Fibroblast of upper back skin (primary cell): ENCODE measurements at places on chromosomes 13 and 19.
A peak's percentile ranks its signal among the peaks of the same experiment; 100 is the strongest.

- no peak for DNase-seq
Measured at GRCh38 chr19:10871711-10872545, 575 bp downstream of the CARM1 start.

- DNase-seq: no peak
Measured at GRCh38 chr13:32453981-32454380, 26.1 kb upstream of the N4BP2L1 start.

GRCh38 chr13:28373810-28374209 lies 121.1 kb downstream of the FLT1 start:
- DNase-seq: no peak

DNA sequence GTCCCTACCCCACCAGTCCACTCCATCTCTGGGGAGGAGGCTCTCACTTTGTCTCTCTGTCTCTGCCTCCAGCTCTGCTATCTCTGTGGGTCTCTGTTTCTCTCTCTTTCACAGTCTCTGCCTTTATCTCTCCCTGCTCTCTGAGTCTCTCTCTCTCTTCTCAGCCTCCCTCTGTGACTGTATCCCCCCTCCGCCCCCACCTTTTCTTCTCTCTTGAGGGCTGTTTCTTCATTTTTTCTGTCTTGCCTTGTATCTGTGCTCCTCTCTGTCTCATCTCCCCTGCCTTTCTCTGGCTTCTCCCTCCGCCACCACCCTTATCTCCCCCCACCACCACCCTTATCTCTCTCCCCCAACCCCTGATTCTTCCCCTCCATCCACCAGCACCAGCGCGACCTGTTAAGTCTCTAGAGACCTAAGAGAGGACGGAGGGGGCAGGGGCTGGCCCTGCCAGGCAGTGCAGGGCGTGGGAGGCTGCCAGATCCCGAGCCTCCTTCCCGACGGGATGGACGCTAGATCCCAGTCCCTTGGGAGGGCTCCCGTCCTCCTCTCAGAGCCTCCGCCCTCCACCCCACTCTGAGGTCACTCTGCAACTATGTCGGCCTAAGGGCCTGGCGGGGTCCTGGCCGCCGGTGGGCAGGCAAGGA lies 1.0 kb downstream of the AXL start:
- peak; percentile 48 for DNase-seq

- DNase-seq: peak; percentile 94
Measured at GRCh38 chr13:102825921-102826706, 19.7 kb upstream of the ERCC5 start.

GRCh38 chr13:61765181-61765742 lies 349.6 kb upstream of the PCDH20 start:
- no peak for DNase-seq

- DNase-seq: peak; percentile 37
Measured at GRCh38 chr13:75812751-75813181, 176.6 kb downstream of the LMO7 start.

DNA sequence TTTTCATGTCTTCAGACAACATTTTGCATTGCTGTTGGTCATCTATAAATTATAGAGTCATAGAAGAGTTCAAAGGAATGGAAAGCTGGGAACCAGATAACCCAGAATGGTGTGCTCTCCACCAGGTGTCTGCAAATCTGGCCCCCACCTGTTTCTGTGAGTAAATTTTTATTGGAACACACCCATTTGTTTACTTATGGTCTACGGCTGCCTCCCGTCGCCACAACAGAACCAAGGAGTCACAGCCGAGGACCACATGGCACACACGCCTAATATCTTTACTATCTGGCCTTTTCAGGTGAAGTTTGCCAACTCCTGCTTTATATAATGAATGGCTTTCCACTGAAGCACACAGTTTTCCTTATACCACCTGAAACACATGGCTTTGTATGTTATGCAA lies 58.2 kb downstream of the EFNB2 start:
- no peak for DNase-seq

GRCh38 chr19:6519289-6519688 lies 11.5 kb upstream of the TNFSF9 start:
- peak; percentile 83 for DNase-seq

- DNase-seq: peak; percentile 37
Measured at GRCh38 chr13:50747737-50748350, 95.6 kb downstream of the DLEU7 start.

DNA sequence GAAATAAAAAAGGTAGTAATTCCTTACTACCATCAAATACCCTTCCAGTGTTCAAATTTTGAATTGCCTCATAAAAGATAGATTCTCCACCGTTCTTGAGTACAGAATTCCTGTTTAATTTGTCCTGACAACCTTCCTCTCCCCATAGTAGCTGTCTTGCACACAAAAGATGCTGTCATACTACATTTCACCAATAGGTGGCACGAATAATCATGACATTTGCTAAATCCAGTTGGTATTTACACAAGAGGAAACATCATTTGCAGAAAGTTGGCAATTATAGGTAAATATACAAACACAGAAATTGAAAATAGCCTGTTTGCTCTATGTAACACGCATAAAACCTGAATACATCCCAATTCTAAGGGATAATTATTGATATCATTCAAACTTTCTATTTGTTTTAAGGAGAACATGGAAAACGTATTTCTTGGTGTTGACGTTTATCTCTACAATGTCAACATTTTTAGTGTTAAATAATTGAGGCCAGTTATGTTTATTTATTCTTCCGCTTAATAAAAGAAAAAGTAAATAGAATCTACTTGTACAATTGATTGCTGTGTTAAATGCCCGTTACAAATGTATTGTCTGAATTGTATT lies 58.3 kb upstream of the CLDN10 start:
- peak; percentile 51 for DNase-seq

DNA sequence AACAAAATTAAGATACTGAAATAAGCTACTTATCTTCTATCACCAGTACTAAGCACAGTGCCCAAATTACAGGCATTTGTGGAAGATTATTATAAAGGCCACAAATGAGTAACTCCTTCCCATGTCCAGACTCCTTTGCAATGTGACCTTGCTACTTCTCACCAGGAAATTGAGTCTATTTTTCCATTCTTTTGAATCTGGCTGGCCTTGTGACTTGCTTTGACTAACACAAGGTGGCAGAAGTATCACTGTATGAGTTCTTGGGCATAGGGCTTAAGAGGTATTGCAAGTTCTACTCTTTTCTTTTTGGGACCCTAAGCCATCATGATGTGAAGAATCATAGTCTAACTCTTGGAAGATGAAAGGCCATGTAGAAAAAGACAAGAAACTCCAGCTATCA lies 49.9 kb downstream of the UGGT2 start:
- DNase-seq: no peak

DNA sequence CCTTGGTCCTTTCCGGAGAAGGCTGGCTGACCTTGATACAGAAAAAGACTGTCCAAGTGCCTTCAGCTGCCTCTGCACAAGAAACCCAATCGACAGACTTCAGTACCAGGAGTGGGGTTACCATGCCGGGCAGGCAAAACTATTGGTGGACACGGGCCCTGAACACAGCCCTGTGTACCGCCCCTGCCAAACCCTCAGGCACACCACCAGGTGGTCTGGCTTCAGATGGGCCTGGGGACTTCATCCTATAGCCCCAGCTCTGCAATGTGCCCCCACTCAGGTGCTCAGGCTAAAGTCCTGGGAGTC lies 17.5 kb downstream of the TCF3 start:
- no peak for DNase-seq

DNA sequence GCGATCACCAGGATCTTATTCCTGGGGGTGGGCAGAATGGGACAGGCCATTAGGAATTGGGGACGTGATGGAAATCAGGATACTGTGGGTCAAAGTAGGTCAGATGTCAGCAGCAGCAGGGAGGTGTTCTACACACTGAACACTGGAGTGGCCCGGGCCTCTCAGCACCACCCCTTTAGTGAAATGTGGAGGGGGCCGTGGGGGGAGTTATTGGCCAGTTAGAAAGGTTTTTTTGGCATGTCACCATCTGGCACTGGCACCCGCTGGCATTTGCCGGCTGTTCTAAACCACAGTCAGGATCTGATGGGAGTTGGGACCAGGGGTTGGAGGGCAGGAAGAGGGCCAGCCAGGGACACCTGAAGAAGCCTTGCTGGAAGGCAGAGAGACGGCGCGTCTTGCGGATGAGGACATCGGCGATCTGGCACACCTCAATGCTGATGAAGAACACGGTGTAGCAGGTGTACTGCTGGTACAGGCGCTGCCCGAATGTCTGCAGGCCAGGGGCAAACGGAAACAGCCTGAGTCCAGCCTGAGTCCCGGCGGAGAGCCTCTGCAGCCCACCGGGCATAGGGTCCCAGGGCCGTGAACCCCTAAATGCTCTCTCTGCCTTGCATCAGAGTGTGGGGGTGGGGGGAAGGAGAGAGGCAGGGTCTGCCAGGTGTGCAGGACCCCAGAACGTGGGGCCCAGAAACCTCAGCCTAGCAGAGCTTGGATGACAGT lies 5.8 kb downstream of the TMEM147 start:
- no peak for DNase-seq

DNA sequence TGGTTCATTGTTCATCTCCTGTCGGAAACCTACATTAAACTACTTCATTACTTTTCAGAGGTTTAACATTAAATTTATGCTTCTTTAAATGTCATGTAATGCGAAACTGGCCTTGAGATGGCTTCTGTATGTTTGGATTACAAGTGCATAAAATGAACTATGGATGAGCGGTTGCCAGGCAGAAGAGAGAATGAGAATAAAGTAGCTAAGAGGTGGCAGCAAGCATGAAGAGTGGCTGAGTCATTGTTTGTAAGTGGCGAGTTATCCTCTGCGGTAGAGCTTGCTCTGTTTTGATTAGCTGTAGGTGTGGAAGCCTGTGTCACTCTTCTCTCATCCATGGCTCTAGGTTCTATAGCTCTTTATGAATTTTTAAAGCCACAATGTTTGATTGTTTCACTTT lies 1139.6 kb upstream of the PCDH9 start:
- DNase-seq: no peak
